Mononuclear cell (primary cell): ENCODE measurements at places on chromosomes 12 and 14. TPM values are rescaled to one million over a fixed set of nuclear protein-coding genes. Genes with fewer than 3 reads are reported as not detected.

TAS2R13 gene
- total RNA-seq, result 0.94 TPM

DBX2 gene
- total RNA-seq, result not detected

TSHR gene
- 0.21 TPM for total RNA-seq

LMNTD1 gene
- total RNA-seq, result not detected

MYF5 gene
- total RNA-seq, result not detected

SMCO2 gene
- total RNA-seq, result not detected

TMEM233 gene
- not detected for total RNA-seq

LTBP2 gene
- 0.42 TPM for total RNA-seq

TUBA1A gene
- 285 TPM for total RNA-seq

ANO2 gene
- total RNA-seq, result 0.31 TPM

LRRC23 gene
- total RNA-seq, result 4.3 TPM

REC8 gene
- total RNA-seq, result 22.7 TPM

SLC6A15 gene
- total RNA-seq, result not detected

LRFN5 gene
- not detected for total RNA-seq

PAX9 gene
- total RNA-seq, result not detected

PLEKHA5 gene
- total RNA-seq, result 4.2 TPM

BTBD7 gene
- total RNA-seq, result 10.4 TPM

SLC25A21 gene
- not detected for total RNA-seq

ALKBH2 gene
- total RNA-seq, result 6.8 TPM

OAS3 gene
- total RNA-seq, result 17.7 TPM

SCN8A gene
- total RNA-seq, result 0.21 TPM

GPR65 gene
- total RNA-seq, result 30.2 TPM

PLA2G1B gene
- 0.31 TPM for total RNA-seq

GLIPR1L2 gene
- 0.10 TPM for total RNA-seq

PRMT5 gene
- total RNA-seq, result 8.2 TPM

PPFIA2 gene
- not detected for total RNA-seq

TOMM20L gene
- total RNA-seq, result 1.9 TPM

C12orf60 gene
- total RNA-seq, result 0.10 TPM

RAD51AP1 gene
- total RNA-seq, result 1.0 TPM

NTF3 gene
- total RNA-seq, result not detected

KRT2 gene
- 0.94 TPM for total RNA-seq

APOF gene
- total RNA-seq, result not detected

NPFF gene
- total RNA-seq, result not detected

BMP4 gene
- total RNA-seq, result not detected

PPHLN1 gene
- total RNA-seq, result 216 TPM

PLEKHD1 gene
- 0.31 TPM for total RNA-seq

C14orf132 gene
- 1.0 TPM for total RNA-seq

AICDA gene
- total RNA-seq, result not detected

C12orf56 gene
- total RNA-seq, result 0.73 TPM

NACA gene
- total RNA-seq, result 2,113 TPM
